ENCODE measurements at places on chromosomes 12 and 14. TPM values are rescaled to one million over a fixed set of nuclear protein-coding genes. Genes with fewer than 3 reads are reported as not detected.

- no peaks in the 10 kb centered on the region for H3K4me1 ChIP-seq
- no peaks in the 10 kb centered on the region for H3K27me3 ChIP-seq
- no peak overlapping the region for H3K4me3 ChIP-seq
- DNase-seq, result no peak
Observed at GRCh38 chr12:88723219-88723618, 142.9 kb upstream of the KITLG start.

DNA sequence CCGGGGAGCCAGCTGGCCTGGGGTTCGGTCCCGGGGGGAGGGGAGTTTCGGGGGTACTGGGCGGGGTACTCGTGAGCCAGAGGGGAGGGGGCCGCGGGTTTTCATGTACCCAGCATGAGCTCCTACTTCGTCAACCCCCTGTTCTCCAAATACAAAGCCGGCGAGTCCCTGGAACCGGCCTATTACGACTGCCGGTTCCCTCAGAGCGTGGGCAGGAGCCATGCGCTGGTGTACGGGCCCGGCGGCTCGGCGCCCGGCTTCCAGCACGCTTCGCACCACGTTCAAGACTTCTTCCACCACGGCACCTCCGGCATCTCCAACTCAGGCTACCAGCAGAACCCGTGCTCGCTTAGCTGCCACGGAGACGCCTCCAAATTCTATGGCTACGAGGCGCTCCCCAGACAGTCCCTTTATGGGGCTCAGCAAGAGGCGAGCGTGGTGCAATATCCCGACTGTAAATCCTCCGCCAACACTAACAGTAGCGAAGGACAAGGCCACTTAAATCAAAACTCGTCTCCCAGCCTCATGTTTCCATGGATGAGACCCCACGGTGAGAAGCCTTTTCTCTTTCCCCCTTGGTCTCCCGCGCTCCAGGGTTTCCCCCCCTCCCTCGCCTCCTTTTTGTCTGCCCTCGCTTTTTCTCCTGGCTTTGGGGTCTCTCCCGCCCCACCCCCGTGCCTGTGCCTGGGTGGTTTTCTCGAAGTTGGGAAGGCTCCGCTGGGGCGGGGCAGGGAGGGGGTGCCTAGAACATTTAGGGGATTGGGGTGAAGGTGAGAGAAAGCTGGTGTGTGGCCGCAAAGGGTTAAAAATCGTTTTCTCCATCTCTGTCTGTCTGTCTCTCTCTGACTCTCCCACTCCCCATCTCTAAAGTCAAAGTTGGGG is 627 bp downstream of the HOXC8 start:
- H3K27me3 ChIP-seq, result no peaks in the 10 kb centered on the region
- peaks cover 2% of the 10 kb centered on the region for H3K4me1 ChIP-seq
- peak overlapping the region; percentile 47 for H3K4me3 ChIP-seq
- H3K36me3 ChIP-seq, result no peaks in the 10 kb centered on the region
- peak overlapping the region; percentile 64 for H3K27ac ChIP-seq
- peak; percentile 49 for DNase-seq

DNA sequence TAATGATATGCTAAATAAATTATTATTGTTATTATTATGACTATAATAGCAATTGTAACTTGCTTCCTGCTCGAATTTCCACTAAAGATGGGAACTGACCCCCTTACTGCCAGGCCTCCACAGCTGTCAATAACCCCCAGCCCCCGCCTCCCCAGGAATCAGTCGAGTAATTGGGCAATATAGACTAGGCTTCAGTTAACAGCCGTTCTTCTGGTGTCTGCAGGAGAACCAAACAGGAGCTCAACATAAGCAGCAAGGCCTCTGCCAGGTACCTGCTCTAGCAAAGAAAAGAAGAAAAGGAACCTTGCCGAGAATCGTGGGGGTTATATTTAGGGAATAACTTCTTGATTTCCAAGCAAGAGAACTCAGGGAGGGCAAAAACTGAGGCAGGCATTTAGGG is 21.8 kb downstream of the HOXC4 start:
- no peak overlapping the region for H3K27ac ChIP-seq
- no peak overlapping the region for H3K4me3 ChIP-seq
- no peaks in the 10 kb centered on the region for H3K36me3 ChIP-seq
- no peaks in the 10 kb centered on the region for H3K27me3 ChIP-seq

GRCh38 chr12:58629376-58629775 is 290.9 kb downstream of the LRIG3 start:
- no peaks in the 10 kb centered on the region for H3K4me1 ChIP-seq
- H3K27me3 ChIP-seq, result no peaks in the 10 kb centered on the region
- H3K4me3 ChIP-seq, result no peak overlapping the region
- H3K36me3 ChIP-seq, result no peaks in the 10 kb centered on the region

DNA sequence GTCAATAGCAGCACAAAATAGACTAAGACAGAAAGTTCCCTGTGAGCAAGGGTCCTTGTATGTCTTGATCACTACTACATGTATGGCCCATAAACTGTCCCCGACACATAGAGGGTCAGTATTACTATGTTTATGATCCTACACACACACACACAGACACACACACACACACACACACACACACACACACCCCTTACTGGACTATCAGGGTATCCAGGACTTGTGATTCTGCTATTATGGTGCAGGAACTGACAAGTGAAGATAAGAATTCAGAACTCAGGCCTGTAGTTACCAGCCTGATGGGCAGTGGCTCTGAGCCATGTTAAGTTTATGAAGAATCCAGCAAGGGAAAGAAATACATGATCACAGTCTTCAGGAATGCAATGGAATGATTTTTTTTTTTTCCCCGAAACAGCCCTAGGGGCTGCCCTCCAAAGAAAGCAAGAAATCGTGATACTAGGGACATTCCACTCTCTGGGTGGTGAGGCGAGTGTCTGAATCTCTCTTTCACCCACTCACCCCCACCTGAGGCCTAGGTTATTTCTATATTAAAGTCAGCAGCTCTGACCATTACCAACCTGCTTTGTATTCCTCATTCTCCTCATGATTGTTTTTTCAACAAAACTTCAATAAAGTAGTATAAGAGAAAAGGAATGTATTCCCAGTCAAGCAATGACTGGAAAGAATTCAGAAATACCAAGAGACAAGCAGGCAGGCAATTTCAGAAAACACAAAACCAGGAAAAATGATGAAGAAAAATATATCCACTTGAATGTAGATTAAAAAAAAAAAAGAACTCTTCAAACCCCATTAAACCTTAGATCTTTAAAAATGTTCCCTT is 105.8 kb downstream of the AVPR1A start:
- no peaks in the 10 kb centered on the region for H3K36me3 ChIP-seq
- H3K27ac ChIP-seq, result no peak overlapping the region
- H3K4me3 ChIP-seq, result no peak overlapping the region
- DNase-seq, result no peak
- H3K4me1 ChIP-seq, result no peaks in the 10 kb centered on the region

DNA sequence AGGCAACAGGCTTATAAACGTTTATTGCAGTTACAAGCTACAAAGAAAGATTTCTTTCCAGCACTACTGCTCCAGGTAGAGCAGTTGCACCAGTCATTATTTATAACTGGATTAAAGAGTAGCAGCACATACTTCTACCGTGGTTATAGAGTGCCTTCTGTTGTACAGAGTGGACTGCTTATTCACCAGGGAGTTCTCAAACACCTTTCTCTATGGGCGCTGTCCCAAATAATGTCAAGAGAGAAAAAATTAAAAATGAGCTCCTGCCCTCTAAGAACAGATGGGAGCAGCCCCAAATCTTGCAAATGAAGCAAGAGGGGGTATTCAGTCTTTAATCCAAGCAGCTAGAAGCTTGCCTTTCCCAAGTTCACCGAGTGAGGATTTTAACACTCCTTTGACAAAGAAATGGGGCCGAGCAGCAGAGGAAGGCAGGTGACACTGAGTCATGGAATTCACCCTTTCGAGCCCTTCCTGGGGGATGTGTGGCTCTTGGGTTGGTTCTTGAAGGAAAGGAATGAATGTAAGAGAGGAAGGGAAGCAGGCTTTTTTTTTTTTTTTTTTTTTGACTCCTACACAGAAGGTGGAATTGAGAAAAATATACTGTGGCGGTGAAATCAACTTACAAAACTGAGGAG is 181.2 kb downstream of the PRKCH start:
- H3K4me1 ChIP-seq, result peaks cover 8% of the 10 kb centered on the region
- H3K36me3 ChIP-seq, result no peaks in the 10 kb centered on the region
- no peak overlapping the region for H3K4me3 ChIP-seq
- no peaks in the 10 kb centered on the region for H3K27me3 ChIP-seq
- H3K27ac ChIP-seq, result no peak overlapping the region

DNA sequence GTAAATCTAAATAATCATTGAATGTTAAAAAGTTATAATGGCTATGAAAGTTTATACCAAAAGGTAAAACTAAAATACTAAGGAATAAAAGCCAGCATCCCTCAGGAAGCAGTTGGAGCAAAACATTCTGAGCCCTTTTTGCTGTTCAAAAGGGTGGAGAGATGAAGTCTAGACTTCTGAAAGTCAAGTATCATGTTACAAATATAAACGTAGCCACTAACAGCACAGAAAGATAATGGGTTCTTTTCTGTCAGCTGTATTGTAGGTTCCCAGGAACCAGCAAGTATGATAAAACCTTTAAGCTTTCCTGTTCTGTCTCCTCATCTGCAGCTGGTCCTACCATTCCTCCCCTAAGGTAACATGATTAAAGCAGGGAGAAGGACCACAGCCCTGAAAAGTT is 16.4 kb upstream of the PLD4 start:
- no peak for DNase-seq
- H3K4me1 ChIP-seq, result no peaks in the 10 kb centered on the region
- no peaks in the 10 kb centered on the region for H3K27me3 ChIP-seq
- no peaks in the 10 kb centered on the region for H3K36me3 ChIP-seq
- no peak overlapping the region for H3K4me3 ChIP-seq

GRCh38 chr12:44851586-44851985 is 24.5 kb downstream of the NELL2 start:
- H3K27me3 ChIP-seq, result no peaks in the 10 kb centered on the region
- H3K4me1 ChIP-seq, result no peaks in the 10 kb centered on the region
- no peak for DNase-seq
- no peak overlapping the region for H3K27ac ChIP-seq
- no peaks in the 10 kb centered on the region for H3K36me3 ChIP-seq

- no peaks in the 10 kb centered on the region for H3K36me3 ChIP-seq
- H3K4me1 ChIP-seq, result peaks cover 6% of the 10 kb centered on the region
- H3K4me3 ChIP-seq, result no peak overlapping the region
- H3K27me3 ChIP-seq, result no peaks in the 10 kb centered on the region
Observed at GRCh38 chr14:90553298-90553920, 156.6 kb downstream of the CALM1 start.

DNA sequence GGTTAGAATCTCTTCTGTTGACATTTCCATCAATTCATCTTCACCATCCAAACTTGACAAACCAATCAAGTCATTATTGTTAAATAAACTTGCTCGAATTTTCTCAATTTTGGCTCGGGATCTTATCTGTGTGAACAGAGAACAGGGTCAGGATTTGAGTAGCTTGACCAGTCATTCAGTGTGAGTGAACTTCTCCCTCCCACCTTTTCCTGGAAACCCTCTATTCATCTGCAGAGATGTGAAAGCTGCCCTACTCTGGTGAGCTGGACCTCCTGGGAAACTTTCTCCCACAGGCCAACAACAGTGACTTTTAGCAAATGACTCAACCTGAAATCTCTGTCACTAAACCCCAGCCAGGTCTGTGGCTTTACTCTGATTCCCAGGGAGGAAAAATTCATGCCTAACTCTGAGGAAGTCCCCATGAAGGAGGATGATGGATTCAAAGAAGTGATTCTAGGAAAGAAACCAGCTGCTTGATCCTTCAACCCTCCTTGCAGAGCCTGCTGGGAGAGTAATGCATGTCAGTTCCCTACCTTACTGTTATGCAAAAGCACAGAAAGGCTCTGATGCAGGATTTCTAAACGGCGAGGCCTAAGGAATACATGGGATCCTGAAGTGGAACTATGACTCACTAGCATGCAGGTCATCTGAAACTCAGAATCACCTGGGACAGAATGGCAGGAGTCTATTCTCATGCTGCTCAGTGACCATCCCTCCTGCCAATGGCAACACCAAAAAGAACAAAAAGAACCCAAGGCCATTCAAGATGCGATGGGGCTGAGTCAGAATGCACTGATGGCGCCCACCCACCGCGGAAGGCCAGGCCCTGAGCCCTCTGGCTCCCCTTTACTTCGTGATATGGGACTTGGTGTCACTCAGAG is 58.0 kb downstream of the TRAFD1 start:
- DNase-seq, result no peak
- H3K4me1 ChIP-seq, result peaks cover 1% of the 10 kb centered on the region
- H3K27me3 ChIP-seq, result no peaks in the 10 kb centered on the region
- H3K36me3 ChIP-seq, result no peaks in the 10 kb centered on the region

DNA sequence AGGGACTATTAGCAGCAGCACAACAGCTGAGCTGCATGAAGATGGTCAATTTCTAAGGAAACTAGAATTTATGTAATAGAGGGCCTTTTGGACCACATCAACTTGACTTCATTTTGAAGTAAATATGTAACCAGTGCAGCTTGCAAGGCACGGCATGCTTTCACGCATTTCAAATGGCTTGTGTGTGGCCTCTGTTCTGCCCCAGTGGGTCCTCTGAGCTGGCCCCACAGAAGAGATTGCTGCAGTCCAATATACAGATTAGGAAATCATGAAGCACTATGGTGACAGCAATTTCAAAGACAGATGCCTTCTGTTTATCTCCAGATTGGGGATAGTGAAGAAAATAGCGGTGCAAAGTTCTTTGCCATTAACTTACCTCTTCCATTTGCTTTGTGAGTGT is 101.4 kb downstream of the PDZRN4 start:
- no peak for DNase-seq
- H3K36me3 ChIP-seq, result no peaks in the 10 kb centered on the region
- H3K4me1 ChIP-seq, result no peaks in the 10 kb centered on the region
- no peak overlapping the region for H3K4me3 ChIP-seq

- DNase-seq, result no peak
- H3K27me3 ChIP-seq, result no peaks in the 10 kb centered on the region
- no peak overlapping the region for H3K27ac ChIP-seq
- no peak overlapping the region for H3K4me3 ChIP-seq
- H3K36me3 ChIP-seq, result no peaks in the 10 kb centered on the region
- peaks cover 7% of the 10 kb centered on the region for H3K4me1 ChIP-seq
Observed at GRCh38 chr14:72738161-72738611, 155.7 kb downstream of the DPF3 start.

- H3K27ac ChIP-seq, result no peak overlapping the region
- H3K4me1 ChIP-seq, result no peaks in the 10 kb centered on the region
- H3K27me3 ChIP-seq, result no peaks in the 10 kb centered on the region
- H3K36me3 ChIP-seq, result no peaks in the 10 kb centered on the region
- DNase-seq, result no peak
Observed at GRCh38 chr14:68345738-68346137, 447.1 kb downstream of the ZFP36L1 start.

Gene NUAK1
- 16.3 TPM for total RNA-seq

Gene KRT6C
- total RNA-seq, result not detected

Gene MYL2
- not detected for total RNA-seq

Gene HPD
- total RNA-seq, result 7.2 TPM

Gene HOXC9
- 3.2 TPM for total RNA-seq

Gene KRT85
- total RNA-seq, result not detected

Measured in ovary (tissue), 10 donors.